Stimulated activated CD8-positive, alpha-beta memory T cell treated with anti-CD3 and anti-CD28 coated beads, Interleukin-4, amount 100 ng/mL, for 4 hours (primary cell): ENCODE measurements at places on chromosomes 1 and 21.

DNA sequence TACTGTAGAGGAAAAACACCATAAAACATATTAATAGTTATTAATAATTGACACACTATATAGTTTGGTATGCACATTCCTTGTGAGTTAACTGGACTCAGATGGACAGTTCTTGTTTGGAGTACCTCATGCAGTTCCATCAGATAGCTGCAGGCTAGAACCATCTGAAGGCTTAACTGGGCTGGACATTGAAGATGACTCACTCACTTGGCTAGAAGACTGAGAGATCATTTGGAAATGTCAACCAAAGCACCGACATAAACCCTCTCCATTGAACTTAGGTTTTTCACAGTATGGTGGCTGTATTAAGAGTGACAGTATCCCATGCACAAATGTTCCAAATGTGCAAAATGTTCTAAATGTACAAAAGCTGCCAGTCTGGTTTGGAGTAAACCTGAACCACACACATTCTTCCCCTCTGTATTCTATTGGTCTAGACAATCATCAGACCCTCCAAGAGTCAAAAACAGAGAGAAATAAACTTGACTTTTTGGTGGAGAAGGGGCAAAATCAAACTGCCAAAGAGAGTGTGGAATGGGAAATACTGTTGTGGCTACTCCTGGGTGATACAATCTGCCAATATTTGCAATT is 708.4 kb downstream of the KCNT2 start:
- no peak for DNase-seq

DNA sequence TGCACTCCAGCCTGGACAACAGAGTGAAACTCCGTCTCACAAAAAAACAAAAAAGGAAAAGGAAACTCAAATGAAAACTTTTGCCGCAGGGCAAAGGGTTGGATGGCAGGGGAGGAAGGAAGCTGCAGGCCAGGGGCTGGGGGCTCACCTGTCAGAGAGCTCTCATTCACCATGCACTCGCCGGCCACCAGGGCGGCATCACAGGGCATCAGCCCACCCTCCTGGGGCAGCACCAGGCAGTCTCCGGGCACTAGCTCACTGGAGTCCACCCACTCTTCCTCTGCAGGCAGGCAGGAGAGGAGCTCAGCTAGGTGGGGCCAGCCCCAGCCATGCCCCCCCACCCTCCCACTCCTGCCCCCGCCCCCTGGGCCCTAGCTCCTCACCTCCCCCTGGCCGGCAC is 11.9 kb downstream of the ATP13A2 start:
- DNase-seq: no peak

DNA sequence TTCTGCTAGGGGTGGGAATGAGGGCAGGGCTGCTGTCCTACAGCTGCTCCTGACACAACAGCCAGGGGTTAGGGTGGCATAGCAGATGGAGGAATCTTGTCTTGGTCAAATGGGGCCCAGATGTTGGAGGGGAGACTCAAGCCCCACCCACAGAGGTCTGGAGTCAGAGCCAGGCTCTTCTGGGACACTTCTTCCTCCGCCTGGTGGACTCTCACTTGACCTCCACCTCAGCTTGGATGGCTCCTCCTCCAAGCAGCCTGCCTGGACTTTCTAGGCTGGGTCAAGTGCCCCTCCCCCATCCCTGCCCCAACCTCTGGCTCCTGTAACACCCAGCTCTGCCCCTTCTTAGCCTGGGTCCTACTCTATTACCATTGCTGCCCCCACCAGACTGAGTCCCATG is 35.5 kb downstream of the EPHA2 start:
- no peak for DNase-seq

GRCh38 chr1:167991546-167991945 is 54.7 kb upstream of the MPC2 start:
- no peak for DNase-seq

DNA sequence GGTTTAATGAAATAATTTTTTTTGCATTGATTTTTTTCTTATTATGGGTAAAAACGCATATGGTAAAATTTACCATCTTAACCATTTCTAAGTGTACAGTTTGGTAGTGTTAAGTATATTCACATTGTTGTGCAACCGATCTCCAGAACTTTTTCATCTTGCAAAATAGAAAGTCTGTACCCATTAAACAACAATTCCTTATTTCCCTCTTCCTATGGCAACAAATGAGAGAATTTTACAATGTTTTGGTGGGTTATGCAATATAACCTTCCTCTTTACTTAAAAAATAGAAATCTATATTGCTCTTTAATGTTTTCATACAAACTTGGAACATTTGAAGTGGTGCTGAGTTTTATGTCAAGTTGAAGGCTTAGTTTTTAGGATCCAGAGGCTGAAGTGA is 26.6 kb downstream of the MAP3K7CL start:
- no peak for DNase-seq

- no peak for DNase-seq
These were observed 85.5 kb downstream of the KCND3 start for GRCh38 chr1:111903871-111904449.
